ENCODE measurements at places on chromosomes 3 and 15.
A peak's percentile ranks its signal among the peaks of the same experiment; 100 is the strongest.

DNA sequence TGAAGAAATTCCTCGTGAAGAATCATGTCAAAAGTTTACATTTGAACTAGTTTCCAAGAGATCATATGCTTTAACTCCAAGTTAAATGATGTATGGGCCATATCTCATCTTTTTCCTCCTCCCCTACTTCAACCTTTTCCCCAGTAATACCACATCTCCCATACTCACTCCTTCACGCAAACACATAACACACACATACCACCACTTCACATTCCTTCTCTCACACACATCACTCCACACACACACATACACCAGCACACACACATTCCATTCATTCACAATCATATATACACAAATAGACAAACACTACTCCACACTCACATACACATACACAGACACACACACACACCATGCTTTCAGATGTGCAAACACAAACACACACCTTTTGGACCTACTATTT lies 769.0 kb upstream of the NR2F2 start:
- DNase-seq: no peak

- peak; percentile 95 for DNase-seq
Observed at GRCh38 chr15:72227720-72228119, 3.3 kb downstream of the PKM start.

GRCh38 chr3:52873433-52874159 lies 23.8 kb downstream of the STIMATE start:
- no peak for DNase-seq

DNA sequence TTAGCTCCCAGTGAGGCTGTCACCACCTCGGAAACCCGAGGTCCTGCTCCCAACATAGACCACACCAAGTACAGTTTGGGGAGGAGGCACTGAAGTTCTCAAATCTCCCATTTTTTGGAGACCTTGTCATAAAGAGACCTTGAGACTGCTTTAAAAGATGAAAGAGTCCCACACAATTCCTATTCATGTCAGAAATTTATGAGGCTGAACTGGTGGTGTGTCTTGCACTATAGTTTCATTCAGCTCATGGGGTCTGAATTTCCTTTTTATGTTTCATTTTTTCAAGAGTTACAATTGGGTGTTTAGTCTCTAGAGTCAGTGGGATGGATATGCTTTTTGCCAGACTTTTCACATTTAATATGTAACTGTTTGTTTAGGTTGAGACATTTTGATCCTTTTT lies 318.1 kb upstream of the LRRFIP2 start:
- no peak for DNase-seq

- no peak for DNase-seq
Observed at GRCh38 chr15:40111888-40112287, 3.2 kb upstream of the BMF start.

- no peak for DNase-seq
Observed at GRCh38 chr3:127467391-127467790, 123.1 kb downstream of the TPRA1 start.

DNA sequence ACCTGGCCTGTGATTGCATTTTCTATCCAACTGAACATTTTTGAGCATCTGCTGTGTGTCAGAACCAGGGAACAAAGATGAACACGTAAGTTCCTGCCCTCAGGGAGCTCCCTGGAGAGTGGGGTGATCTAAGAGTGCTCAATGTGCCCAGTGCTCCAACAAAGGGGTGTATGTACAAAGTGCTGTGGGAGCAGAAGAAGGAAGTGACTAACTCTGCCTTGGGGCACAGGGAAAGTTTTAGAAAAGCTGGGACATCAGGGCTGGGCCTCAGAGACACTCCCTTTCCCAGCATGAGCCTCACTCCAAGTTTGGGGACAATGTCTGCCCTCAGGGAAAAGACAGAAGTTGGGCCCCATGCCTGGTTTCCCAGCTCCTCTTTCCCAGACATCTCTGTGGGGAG lies 27.6 kb upstream of the BNC1 start:
- no peak for DNase-seq

DNA sequence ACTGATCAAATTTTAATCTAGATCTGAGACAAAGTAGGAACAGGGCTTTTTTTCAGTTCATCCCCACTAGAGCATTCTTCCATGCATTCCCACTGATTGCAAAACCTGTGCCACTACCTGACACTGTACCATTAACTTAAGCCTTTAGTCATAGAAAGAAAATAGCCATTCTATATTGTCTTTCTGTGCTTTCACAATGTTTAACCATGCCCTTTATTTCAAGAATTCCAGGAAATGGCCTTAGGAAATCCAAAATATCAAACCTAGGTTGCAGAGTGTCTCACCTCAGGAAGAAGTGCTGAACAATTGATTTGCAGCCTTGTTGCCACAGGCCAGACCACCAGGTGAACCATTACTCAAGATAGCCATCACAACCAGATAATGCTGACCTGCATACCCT lies 56.2 kb upstream of the TGFBR2 start:
- DNase-seq: no peak
